ENCODE measurements at places on chromosomes 4 and X.

GRCh38 chrX:82237328-82237727, 1035.4 kb downstream of the SH3BGRL start:
- no peak for DNase-seq

DNA sequence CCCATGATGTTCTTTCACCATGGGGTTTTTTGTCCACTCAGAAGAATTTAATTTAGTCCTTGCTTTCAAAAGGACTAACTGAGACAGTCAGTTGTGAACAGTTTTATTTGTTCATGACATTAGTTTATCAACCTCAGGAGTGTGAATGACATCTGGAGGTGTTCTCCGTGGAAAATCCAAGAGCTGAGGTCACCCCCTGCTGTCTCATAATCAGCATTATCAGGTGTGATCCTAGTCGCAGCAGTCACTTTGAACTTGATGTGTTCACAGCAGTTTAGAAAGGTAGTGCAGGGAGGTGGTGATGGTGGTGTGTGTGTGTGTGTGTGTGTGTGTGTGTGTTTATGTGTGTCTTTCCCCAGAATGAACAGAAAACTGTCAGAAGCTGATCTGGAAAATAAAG, 1760.8 kb upstream of the PCDH10 start:
- DNase-seq = no peak

GRCh38 chr4:8439914-8440491, 520 bp downstream of the ACOX3 start:
- peak; percentile 25 for DNase-seq

- DNase-seq = no peak
Measured at GRCh38 chr4:98864560-98864959, 64.4 kb downstream of the EIF4E start.

GRCh38 chr4:41320786-41321185, 64.1 kb downstream of the UCHL1 start:
- DNase-seq = no peak

Measured in thymus (tissue), 14 donors.